CD4-positive, alpha-beta T cell treated with Interleukin-2 at 100 ng/mL for 4 hours (primary cell): ENCODE measurements at places on chromosomes 13 and 19.

DNA sequence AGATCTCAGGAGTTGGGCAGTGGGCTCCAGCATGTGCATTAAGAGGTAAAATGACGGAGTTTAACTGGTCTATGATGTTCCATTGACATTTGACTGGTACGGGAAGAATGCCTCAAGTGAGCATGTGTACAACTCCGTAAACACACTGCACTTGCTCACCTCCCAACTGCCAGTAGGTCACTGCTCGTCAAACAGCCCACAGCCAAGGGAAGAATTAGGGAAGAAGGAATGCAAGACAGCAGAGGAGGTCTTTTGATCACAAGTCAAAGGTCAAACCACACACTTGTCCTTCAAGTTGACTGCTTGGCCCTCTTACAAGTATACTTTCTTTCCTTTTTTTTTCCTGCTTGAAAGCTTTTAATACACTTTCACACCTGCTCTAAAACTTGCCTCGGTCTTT lies 236.7 kb downstream of the B3GLCT start:
- DNase-seq: no peak

GRCh38 chr19:40433391-40434216 lies 7.8 kb upstream of the SERTAD1 start:
- peak; percentile 40 for DNase-seq

DNA sequence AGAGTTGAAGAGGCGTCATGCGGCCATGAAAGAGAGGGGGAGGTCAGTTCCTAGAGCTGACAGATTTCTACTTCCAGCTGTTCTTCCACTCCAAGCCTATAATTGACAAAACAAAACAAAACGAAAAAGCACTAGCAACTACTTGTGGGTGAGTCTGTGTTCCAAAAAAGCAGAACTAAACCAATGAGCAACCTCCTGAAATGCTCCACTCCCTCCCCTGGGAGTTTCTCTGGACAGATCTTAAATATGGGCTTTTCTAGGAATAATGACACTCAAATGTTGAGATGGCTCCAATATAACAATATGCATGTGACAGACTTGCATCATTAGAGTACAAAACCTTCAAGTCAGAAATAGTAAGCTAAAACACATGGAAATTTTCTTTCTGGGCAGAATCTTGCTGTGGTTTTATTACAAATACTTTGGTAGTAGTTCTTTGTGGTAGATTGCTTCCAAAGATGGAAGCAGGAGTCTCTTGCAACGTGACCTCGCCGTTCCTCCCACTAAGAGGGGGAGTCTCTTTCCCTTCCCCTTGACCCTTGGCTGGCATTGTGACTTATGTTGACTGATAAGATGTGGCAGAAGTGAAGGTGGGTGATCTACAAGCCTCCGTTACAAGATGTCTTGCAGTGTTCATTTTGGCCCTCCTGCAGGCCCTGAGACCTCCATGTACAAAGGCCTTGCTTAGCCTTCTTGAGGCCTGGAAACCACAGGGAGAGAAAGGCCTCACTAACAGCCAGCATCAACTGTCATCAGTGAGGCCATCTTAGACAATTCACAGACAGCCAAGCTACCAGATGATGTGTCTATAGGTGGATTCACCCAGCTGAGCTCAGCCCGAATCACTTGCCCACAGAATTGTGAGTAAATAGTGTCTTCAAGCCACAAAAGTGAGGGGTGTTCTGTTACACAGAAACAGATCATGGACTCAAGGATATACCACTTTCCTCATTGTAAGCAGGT lies 173.1 kb upstream of the RFC3 start:
- no peak for DNase-seq

DNA sequence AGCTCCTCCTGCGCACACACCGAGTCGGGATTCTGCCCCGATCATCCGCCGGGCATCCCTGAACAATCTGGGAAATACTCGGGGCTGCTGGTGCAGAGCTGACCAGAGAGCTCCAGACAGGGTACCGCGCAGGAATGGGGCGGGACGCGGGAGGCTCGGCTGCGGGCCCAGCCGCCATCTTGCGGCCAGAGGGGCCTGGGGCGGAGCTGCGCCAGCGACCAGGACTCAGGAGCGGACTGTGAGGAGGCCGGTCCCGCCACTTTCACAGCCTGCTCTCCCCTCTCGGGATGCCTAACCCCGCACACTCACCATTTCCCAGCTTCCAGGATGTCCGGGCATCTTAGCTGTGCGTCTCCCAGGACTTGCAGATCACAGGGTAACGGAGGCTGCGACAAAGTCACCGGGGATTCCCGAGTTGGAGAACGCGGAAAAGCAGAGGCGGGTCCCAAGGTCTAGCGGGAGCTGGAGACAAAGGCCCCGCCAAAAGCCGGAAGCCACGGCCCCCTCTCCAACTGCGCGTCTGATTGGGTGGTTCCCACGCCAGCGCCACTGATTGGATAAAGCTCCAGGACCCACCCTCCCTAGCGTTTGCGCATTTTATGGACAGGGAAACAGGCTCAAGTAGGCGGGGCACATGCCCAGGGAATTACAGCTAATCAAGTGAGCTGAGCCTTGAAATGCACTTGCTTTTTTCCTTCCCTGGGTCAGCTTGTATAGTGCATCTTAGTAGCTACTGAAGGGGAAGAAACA lies 15.8 kb upstream of the ZNF43 start:
- DNase-seq: peak; percentile 91

DNA sequence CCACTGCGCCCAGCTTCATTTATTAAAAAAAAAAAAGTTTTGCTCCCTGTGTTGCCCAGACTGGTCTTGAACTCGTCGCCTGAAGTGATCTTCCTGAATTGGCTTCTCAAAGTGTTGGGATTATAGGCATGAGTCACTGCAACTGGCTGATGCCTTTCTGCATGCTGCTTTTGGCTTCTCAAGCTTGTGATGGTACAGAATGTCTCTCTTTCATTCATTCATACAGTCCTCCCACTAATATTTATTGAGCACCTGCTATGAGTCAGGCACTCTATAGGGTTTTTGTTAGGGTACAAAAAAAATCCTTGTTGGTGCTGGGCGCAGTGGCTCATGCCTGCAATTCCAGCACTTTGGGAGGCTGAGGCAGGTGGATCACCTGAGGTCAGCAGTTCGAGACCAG lies 9.0 kb downstream of the TSPAN16 start:
- DNase-seq: no peak
